ENCODE measurements at places on chromosomes 1 and 21. TPM values are rescaled to one million over a fixed set of nuclear protein-coding genes. Genes with fewer than 3 reads are reported as not detected.

The TMPRSS15 gene
- total RNA-seq, result not detected

DNA sequence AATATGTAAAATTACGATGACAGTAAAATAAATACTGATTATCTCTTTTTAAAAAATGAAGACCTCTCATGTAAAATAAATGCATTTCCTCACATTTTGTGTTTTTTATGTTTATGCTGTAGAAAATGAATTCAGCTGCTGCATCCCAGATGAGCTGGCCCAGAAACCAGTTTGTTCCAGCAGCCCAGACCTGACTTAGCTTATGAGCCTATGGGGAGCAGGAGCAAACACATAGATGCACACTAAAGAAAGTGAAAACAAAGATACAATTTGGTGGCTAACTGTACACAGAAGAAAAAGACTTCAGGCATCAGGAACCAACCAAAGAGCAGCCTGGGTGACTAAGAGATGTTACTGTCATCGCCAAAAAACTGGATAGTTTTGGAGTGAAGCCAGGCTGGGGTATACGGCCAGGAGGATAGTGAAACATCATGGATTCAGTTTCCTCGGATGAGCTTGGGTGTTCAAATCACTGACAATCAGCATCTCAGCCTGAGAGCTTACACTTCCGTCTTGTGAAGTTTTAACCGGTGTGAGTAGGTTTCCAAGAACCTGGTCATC lies 113.9 kb upstream of the BACE2 start:
- ATAC-seq, result no peak

- no peak for ATAC-seq
These were observed 42.3 kb downstream of the HMCN1 start for GRCh38 chr1:185776522-185776921.

DNA sequence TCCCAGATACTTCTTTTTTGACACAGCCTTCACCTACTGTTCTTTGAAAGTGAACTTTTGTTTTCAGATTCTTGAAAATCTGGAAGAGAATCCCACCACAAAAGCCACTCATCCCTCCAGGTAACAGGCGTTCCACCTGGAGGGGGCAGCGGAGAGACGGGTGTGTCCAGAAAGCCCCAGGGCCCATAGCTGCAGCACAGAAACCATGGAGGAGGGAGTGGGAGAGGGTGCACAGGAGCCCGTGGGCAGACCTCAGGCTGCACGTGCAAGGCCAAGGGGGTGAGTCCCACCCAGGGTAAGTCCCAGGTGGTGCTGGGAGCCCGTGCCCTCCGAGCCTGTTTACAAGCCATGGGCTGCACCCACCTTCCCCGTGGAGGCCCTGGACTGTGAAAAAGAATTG lies 86.5 kb downstream of the PSMG1 start:
- ATAC-seq, result no peak

The TACSTD2 gene
- total RNA-seq, result 988 TPM

GRCh38 chr1:230352537-230352936 lies 73.6 kb downstream of the PGBD5 start:
- ATAC-seq, result no peak

DNA sequence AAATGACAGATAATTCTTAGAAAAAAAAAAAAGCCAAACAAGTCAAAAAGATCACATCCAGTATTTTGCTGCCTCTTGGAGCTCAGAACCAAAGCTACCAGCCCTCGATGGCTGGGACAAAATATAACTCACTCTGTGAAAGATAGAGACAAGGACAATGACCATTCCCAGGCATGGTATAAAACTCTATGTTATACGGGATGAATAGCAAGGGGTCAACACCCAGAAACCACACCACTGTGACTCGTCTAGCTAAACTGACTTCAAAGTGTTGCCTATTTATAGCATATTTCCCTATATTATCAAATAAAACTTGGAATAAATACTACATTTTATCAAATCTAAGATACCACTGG lies 10.1 kb downstream of the TMEM63A start:
- ATAC-seq, result no peak

- no peak for ATAC-seq
These were observed 54.7 kb downstream of the NEGR1 start for GRCh38 chr1:72227667-72228066.
